ENCODE measurements at places on chromosomes 16 and 17.

GRCh38 chr17:57413848-57414651 is 157.7 kb downstream of the MSI2 start:
- DNase-seq = no peak

- no peak for DNase-seq
These were observed 1.8 kb upstream of the NPRL3 start for GRCh38 chr16:140175-140857.

GRCh38 chr17:27978689-27979175 is 63.7 kb upstream of the NLK start:
- no peak for DNase-seq

DNA sequence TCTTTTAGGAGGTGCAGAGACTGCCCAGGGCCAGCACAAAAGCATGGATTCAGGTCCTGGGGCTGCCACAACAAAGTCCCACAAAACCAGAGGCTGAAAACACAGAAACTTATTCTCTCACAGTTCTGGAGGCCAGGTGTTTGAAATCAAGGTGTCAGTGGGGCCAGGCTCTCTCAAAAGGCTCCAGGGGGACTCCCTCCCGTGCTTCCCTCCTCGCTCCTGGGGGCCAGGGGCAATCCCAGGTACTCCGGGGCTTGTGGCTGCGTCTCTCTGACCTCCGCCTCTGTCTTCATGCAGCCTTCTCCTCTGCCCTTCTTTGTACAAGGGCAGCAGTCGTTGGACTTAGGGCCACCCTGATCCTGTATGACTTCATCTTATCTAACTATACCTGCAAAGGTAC is 8.3 kb upstream of the RBFOX3 start:
- DNase-seq = no peak

DNA sequence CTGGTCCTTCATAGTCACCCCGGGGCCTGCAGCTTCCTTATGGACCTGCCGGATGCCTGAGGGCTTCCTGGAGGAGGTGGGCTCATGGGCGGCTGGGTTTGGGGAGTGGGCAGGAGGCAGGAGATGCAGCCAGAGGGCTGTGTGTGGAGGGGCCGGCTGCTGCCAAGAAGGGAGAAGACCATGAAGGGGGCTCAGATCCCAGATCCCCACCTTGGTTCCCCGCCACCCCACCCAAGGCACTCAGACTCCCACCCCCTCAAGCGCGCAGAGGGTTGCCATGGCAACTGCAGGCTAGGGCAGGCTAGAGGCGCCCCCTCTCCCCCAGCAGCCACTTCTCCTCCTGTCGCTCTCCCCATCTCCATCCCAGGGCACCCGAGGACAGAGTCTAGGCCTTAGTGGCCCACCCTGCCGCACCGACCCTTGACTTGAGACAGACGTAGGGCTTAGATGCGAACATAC is 104.5 kb downstream of the CRLF3 start:
- DNase-seq = no peak

- DNase-seq = no peak
These were observed 20.8 kb downstream of the SNX11 start for GRCh38 chr17:48128400-48128799.

GRCh38 chr17:33096161-33096560 is 104.5 kb downstream of the SPACA3 start:
- DNase-seq = no peak

GRCh38 chr17:49381793-49382192 is 19.7 kb upstream of the ZNF652 start:
- DNase-seq = peak; percentile 17

- no peak for DNase-seq
These were observed 242.2 kb downstream of the SHISA9 start for GRCh38 chr16:13143551-13143950.

DNA sequence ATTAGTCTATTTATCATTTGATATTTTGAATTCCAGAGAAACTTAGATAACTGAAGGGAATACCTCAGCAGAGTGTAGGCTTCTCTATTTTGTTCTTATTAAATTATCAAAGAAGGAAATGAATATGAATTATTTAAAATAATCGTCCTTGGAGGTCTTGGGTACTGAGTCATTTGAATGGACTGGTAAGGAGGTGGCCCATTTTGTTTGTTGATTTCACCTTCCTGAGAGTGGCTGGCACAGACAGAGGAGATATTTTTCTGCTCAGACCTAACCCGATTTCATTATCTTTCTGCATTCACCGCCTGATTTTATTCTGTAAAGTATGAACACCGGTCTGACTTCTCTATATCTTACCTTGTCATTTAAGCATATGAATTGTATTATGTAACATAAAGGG is 88.0 kb downstream of the USP22 start:
- no peak for DNase-seq
